SJSA1 (cell line): ENCODE measurements at places on chromosomes 13 and 19.

GRCh38 chr13:103203735-103204330, 137.6 kb upstream of the SLC10A2 start:
- no peak for DNase-seq

- no peak for DNase-seq
These were observed 94.6 kb upstream of the FARP1 start for GRCh38 chr13:98048265-98048664.

DNA sequence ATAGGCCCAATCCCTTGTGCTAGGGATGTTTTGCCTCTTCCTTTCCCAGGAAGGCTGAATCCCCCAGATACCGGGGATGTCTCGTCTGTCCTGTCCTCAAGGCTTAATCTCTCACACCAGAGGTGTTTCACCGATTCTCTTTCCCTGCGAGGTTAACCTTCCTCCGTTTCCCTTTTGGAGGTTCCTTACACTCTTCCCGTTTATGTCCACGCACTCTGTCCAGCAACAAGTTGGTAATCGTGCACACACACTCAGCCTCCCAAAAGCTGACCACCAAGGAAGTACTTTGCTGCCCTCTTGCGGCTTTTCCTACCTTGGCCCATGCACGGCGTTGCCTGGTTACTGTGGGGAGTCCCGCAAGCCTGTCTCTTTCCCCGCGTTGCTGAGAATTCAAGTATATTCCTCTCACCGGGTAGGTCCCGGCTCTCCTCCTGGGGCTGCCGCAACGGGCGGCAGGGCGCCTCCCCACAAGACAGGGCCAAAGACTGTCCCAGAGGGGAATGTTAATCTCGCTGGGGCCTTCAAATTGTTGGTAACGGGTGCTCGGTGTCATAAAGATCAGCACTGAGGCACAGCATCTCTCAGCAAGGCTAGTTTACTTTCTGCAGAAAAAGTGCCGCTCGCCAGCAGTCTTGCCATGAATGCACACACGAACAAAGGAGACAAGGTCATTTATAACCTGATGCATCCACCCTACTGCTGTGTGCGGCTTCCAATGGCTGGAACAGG, 36.7 kb upstream of the CD177 start:
- peak; percentile 72 for DNase-seq

GRCh38 chr13:114264886-114265611, 16.4 kb upstream of the UPF3A start:
- no peak for DNase-seq

DNA sequence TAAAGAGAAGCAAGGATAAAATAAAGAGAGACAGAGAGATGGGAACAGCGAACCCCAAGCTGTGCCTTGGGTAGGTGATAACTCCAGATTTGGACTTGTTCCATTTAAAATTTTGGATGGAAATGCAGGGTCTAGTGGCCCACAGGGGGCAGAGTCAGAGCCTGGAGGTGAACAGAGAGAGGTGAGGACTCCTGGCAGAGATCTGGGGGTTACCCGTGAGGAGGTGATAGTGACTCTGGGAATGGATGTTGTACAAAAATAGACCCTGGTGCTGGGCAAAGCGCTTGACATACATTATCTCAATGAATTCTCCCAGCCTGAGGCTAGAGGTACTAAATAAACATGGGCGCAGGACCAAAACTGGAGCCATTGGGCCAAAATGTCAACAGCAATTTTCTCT, 14.3 kb upstream of the DHRS12 start:
- DNase-seq: no peak

DNA sequence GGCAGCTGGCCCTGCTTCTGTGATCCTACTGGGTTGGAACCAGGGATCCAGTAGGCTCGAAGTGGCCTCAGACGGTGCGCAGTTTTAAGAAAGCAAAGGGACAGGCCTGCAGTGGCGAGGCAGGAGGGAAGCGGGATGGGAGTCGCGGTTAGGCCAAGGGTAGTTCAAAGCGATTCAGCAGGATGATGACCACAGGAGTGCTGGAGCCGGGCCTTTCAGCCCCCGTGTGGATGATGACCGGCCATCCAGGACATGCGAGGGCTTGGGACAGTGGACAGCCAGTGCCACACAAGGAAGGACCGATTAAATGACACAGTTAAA, 854 bp downstream of the RNASEH2B start:
- peak; percentile 67 for DNase-seq

GRCh38 chr19:46571495-46571894, 29.6 kb upstream of the CALM3 start:
- no peak for DNase-seq

DNA sequence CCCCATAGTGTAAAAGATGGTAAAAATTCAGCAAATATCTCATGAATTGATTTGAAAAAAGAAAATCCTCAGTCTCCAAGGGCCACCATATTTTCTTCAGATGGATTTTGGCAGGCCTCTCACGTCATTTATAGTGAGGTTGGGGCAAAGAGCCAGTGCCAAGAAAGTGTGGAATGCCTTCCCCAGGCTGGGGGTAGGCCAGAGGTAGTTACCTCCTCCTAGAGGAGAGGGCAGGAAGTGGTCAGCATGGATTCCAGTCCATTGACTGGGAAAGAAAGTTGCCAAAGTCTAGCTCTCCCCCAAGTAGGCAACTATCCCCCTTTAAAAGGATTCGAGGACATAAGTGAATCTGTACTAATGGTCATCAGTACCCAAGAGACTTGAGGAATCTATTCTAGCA, 68.4 kb upstream of the KCTD4 start:
- DNase-seq: no peak

- DNase-seq: peak; percentile 57
These were observed 44.0 kb downstream of the ZNF823 start for GRCh38 chr19:11694533-11695439.

DNA sequence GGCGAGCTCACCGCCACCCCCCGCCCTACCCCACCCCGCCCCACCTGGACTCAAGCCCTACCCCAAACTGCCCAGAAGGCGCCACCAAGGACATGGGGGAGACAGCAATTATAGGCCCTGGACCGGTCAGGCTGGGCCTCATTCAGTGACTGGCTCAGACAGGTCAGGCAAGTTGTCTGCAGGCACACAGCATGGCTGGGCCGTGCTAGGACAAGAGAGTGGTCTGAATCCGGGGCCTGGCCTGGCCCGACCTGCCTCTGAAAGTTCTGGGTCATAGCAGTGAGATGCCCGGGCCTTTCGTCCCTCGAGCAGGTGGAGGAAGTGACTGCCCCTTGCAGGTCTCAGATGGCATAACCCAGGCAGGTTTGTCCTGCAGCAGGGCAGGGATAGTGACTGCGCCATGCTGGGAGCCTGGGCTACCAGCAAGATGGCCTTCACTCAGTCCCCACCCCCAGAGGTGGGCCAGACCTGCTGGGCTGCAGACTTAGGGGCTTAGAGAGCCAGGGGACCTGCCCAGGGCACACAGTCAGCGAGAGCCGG, 21.0 kb downstream of the COMP start:
- DNase-seq: no peak

DNA sequence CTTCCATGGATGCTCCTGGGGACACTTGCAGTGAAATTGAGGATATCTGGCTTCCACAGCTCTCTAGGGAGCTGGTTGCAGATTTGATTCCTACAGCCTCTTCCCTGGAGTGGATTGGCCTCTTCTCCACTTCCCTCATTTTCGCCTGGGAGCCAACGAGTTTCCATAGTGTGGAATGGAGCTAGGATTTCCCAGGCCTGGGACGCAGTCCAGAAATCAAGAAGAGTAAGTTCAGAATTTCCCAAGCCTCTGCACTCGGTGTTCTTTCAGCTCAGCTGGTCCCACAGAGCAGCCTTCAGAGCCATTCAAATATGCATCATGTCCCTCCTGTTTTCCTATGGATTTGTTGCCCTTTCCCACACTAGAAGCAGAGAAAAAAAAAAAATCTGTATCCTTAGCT, 68.2 kb downstream of the RAP2A start:
- no peak for DNase-seq

- no peak for DNase-seq
These were observed 297.5 kb downstream of the ENOX1 start for GRCh38 chr13:43489233-43489632.

DNA sequence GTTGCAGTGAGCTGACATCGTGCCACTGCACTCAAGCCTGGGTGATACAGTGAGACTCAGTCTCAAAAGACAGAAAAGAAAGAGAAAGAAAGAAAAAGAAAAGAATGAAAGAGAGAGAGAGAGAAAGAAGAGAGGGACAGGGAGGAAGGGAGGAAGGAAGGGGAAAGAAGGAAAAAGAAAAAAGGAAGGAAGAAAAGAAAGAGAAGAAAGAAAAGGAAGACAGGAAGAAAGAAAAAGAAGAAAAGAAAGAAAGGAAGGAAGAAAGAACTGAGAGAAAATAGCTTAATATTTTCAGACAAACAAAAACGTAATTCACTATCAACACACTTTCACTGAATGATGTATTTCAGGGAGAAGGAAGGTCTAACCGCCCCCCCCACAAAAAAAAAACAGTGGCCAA, 39.3 kb downstream of the ESD start:
- DNase-seq: no peak

GRCh38 chr13:98885600-98885999, 92.3 kb downstream of the DOCK9 start:
- DNase-seq: no peak

GRCh38 chr13:109154546-109154945, 525.1 kb downstream of the MYO16 start:
- peak; percentile 97 for DNase-seq

DNA sequence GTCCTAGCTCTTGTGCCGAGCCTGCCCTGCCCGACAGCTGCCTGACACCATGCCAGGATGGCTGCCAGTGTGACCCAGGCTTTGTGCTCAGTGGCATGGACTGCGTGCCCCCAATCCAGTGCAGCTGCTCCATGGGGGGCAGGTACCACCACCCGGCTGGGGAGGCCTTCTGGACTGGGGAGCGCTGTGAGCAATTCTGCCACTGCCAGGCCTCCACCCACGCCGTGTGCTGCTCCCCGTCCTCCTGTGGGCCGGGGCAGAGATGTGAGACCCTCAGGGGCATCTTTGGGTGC, 9.4 kb upstream of the FXYD3 start:
- no peak for DNase-seq

- no peak for DNase-seq
These were observed 35.9 kb downstream of the EFNA2 start for GRCh38 chr19:1321539-1321938.

GRCh38 chr13:22285867-22286266, 615.0 kb downstream of the FGF9 start:
- DNase-seq: no peak

DNA sequence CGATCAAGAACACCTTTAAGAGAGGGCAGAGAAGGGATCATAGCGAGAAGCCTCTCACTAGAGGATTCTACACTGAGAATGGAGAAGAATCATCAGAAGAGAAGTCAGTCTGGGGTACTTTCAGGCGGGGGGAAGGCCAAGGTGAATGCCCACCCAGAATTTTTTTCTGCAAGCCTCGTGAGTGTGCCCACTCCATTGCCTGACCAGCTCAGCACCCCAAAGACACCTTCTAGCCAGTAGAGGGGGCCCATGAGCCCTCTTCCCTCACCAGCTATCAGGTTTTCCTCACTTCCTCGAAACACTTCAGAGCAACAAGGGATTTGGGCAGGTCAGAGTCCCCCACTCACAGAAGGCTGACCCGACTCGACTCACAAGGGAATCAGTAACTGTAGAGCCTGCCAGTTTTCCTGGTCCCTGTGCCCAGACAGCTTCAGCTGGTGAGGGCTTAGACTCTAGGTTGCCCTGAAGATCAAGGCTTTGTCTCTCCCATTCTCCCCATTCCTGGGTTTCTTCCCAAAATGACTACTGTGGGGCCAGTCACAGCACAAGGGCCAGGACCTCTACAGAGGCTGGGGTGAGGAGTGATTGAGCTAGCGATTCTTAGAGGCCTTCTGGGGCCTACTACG, 18.4 kb downstream of the NLRP13 start:
- peak; percentile 21 for DNase-seq

GRCh38 chr19:49589502-49589905, 1.5 kb upstream of the PRR12 start:
- no peak for DNase-seq

GRCh38 chr13:76635232-76636230, 250.7 kb downstream of the KCTD12 start:
- DNase-seq: no peak

GRCh38 chr19:51131780-51132680, 7.3 kb downstream of the SIGLEC9 start:
- no peak for DNase-seq

DNA sequence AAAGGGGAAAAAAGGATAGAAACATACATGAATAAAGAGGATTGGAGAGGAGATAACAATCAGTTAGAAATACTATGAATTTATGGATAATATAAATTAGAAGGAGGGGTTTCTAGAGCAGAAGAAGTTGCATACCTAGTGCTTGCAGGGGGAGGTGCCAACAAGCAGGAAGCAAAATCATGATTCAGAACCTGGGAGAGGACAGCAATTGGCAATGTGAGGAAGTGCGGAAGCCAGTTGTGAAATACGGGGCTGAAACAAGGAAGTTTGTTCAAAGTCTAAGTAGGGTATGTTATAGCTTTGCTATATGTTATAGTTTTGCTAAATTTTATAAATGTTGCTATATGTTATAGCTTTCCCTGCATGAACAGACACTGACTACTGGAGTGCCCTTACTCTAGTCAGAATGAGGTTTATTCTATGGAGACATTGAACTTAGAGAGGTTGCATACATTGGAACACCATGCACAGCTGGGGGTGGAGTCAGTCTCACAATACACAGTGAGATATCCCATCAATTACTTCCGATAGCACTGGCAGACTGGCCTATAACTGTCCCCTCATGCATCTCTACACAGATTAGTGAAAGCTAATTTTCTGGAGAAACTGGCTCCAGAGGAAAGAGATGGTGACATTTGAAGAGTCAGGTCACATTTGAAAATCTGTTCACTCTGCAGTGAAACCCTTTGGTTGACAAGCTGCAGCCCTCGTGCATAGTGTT, 92.1 kb downstream of the GPC6 start:
- peak; percentile 41 for DNase-seq

DNA sequence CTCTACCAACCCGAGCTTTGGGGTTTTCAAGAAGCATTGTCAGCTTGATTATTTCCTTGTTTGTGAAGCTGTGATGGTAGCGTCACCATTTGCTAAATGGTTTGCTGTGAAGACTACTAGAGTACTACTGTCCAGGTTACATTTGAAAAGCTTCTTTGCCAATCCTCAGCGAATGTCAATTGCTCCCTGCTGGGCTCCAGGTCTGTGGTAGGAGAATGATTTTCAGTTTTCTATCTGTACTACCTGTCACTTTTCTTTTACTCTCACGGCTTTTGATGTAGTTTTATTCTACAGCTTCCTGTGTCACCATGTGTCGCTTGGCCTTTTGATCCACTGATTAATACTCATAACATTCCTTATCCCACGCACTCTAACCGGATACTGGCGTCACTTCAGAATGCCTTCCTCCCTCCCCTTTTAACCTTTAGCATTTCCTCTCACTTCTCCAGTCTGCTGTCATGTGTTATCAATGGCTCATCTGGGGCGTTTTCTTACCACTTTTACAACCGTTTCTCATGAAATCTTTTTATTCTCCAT, 7.5 kb upstream of the GPR183 start:
- DNase-seq: no peak

DNA sequence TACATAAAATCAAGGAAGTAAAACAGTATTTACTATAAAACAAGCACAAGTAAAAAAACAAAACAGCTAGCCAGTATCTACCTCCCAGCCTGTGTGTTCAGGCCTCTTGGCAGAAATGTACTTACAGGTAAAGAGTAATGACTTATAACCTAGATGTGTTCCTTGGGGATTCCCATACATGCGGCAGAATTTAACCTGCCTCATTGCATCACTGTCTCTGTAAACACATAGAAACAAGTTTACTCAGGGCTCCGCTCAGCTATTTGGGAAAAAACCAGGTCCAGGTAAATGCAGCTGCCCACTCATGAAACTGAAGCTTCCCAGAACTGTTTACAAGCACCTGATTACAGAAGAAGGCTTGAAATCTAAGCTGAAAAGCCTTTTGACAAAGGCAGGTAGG, 50.7 kb upstream of the SERP2 start:
- DNase-seq: no peak
